Stimulated activated CD4-positive, alpha-beta T cell treated with anti-CD3 and anti-CD28 coated beads, TNF-alpha, amount 100 ng/mL, for 24 hours (primary cell): ENCODE measurements at places on chromosomes 6 and 20.

- no peak for DNase-seq
These were observed 22.3 kb downstream of the ACTR5 start for GRCh38 chr20:38770546-38770945.

GRCh38 chr20:42688576-42688975, 501.1 kb downstream of the PTPRT start:
- no peak for DNase-seq

GRCh38 chr6:167496707-167497106, 171.8 kb downstream of the TTLL2 start:
- DNase-seq: no peak

- no peak for DNase-seq
These were observed 83.4 kb downstream of the JARID2 start for GRCh38 chr6:15329197-15329671.

DNA sequence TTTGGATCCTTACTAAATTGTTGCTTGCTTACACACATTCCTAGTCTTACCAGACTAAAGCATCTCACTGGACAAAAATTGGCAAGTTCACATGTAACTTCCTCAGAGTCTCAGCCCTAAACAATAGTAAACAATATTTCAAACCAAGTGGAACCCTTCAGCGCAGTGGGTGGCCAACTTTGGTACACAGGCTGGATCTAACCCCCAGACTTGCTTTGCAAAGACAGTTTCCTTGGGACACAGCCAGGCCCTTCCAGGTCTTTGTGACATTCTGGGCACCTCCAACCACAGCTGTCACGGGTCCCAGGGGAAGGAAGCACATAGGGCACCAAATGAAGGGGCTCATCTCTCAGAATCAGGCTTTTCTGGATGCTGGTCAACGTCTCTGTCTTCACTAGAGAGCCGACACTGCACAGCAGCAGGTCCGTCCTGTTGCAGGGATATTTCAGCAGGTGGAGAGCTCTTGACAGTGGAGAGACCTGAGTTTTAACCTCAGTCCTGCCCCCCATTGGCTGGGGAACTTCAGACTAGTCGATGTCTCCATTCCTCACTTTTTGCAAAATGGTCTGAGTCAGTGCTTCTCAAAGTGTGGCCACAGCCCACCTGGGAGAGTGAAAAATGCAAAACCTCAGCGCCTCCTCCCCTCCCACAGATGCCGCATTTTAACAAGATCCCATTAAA, 91.4 kb downstream of the BFSP1 start:
- DNase-seq: no peak

DNA sequence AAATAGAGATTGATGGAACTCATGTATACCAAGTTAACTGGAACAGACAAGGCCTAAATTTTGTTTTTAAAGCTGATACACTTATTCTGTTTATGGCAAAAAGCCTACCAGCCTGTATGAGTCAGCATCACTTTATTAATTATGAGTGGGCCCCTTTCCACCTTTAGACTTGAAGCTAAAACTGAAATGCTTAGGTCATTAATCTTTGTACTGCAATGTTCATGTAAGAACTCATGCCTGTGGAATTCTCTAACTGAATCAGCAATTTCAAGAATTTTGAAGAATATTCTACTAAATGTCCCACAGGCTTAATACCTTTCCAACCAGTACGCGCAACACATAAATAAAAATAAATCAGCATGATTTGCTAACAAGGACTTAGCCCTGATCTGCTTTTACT, 140.2 kb upstream of the PHACTR1 start:
- DNase-seq: no peak

DNA sequence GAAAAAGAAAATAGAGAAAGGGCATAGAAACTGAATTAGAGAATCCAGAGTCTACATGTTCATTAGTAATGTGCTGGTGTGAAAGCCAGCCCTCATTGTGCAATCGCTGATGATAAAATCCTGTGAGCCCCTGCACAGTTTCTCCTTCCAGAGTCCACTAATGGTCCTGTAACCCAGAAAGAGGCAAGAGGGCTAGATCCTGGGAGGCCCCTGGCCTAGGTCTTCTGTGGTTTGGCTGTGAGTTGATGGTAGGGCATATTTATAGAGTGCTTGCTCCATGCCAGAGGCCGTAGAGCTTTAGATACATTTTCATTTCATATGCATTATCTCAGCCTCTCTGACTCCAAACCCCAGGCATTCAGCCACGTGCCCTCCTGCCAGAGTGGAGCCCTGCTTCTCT, 94.9 kb upstream of the MTHFD1L start:
- DNase-seq: no peak

- no peak for DNase-seq
These were observed 38.3 kb upstream of the ID1 start for GRCh38 chr20:31566658-31567379.

GRCh38 chr6:128357392-128358130, 162.8 kb downstream of the PTPRK start:
- no peak for DNase-seq

GRCh38 chr6:167836721-167837120, 10.0 kb downstream of the AFDN start:
- no peak for DNase-seq

DNA sequence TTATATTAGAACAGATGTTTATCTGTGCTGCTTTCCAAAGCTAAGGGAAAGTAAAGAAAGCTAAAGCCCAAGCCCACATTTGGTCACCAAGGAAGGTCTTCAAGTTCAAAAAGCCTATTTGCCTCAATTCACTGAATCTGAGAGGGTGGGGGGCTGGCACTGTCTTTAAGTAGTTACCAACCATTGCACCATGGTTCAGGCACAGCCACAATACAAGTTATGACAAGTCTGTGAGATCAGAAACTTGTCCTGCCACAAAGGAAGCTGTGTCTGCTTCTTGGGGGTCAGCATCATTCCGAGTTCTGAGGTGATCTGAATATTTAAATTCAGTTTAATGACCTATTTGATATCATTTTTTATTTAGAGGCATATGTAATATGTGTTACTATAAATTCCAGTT, 78.3 kb upstream of the OPRM1 start:
- no peak for DNase-seq

- DNase-seq: peak; percentile 49
These were observed at the start of gene ZSCAN9 for GRCh38 chr6:28225056-28225834. Gene ZSCAN9, plus strand, starts transcription at chr6:28225275. Its CDS starts 1,810 bp downstream, at chr6:28227085.

DNA sequence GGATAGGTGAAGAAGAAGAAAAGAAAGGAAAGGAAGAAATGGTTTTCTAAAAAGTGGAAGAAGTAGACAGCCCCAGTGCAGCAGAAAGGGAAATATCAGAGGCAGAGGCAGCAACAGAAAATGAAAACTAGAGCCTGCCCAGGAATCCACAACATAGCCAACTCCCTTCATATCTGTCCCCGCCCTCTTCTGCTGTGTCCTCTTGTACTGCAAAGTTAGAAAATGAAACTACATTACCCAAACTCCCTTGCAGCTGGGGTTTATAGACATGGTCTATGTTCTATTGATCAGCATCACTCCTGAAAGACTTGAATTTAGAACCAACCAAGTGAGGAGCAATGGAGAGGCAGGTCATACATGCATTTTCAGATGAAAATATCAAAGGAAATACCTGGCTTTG, 200.5 kb upstream of the PHACTR1 start:
- no peak for DNase-seq

DNA sequence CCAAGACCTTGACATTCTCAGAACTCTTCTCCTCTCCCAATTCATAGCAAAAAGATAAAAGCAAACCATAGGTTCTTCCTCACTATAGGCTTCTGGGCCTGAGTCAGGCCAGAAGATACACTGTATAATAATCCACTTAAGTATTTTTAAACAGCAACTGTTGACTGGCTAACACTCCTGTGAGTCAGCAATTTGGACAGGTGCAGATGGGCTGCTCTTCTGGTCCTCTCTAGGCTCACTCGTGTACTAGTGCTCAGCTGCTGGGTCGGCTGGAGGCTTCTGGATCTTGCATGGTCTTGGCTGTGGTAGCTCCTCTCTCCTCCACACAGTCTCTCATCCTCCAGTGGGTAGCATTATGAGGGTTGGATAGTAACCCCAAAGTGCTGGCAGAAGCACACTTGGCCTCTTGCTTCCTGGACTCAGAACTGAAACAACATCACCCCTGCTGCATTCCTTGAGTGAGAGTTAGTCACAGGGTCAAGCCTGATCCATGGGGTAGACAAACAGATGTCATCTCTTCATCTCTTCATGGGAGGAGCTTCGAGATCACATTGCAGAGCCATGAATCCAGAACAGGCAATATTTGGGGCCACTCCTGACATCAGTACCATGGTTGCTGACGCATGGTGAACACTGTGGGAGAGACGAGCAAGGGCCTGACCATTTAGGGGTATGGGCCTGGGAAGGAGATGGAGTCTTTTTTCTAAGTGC, 86.9 kb downstream of the C6orf118 start:
- DNase-seq: no peak

- DNase-seq: no peak
These were observed 54.4 kb downstream of the ADNP start for GRCh38 chr20:50876816-50877215.

GRCh38 chr6:120056085-120056484, 706.5 kb upstream of the MAN1A1 start:
- DNase-seq: no peak

GRCh38 chr6:16257999-16258708, 19.8 kb downstream of the GMPR start:
- no peak for DNase-seq

- no peak for DNase-seq
These were observed 41.3 kb downstream of the FRK start for GRCh38 chr6:116019428-116019827.

DNA sequence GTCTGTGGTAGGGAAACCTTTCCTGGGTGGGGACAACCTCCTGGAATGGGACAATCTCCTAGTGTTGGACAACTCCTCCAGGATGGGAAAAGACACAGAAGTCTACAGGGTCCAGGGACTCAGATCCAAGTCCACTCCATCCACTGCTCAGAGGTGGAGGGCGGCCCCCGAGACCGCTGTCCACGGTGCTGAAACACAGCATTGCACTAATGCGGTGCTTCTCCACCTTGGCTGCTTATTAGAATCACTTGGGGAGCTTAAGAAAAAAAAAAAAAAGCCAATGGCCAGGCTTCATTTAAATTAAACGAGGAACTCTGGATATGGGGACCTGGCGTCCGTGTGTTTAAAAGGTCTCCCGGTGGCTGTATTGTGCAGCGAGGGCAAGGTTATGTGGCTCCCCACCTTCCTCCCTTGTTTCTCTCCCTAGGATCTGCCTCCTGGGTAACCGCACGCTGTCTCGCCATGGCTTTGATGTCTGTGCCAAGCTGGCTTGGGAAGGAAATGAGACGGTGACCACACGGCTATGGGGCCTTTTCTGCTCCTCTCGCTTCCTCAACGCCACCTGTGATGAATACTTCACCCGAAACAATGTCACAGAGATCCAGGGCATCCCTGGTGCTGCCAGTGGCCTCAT, 12.0 kb downstream of the SLC12A5 start:
- DNase-seq: peak; percentile 42
